ENCODE measurements at places on chromosomes 1 and 21. TPM values are rescaled to one million over a fixed set of nuclear protein-coding genes. Genes with fewer than 3 reads are reported as not detected.

DNA sequence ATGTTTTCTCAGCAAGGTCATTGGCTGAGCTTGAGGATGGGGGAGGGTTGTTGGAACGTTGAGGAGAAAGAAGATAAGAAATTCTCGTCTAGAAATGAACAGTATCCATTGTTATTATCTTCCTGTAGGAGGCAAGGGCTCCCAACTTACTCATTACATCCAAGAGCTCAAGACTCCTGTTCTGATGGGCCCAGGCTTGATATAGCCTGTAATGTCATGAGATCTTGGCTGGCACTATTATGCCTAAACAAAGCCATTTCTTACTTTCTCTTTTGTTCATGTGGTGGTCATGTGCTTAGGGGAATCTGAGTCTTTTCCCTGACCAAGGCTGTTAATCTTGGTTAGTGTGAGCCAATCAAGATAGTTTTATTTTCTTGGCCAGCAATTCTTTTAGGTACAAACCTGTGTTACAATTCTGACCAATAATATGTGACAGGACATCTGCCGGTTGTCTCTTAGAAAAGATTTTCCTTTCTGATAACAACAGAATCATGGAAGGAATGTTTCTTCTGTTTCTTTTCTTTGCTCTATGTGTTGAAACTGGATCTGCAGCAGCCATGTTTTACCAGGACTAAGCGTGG lies 15.2 kb upstream of the IGSF3 start:
- no peak overlapping the region for H3K4me3 ChIP-seq
- H3K27ac ChIP-seq: no peak overlapping the region
- DNase-seq: no peak
- peaks cover 26% of the 10 kb centered on the region for H3K4me1 ChIP-seq

DNA sequence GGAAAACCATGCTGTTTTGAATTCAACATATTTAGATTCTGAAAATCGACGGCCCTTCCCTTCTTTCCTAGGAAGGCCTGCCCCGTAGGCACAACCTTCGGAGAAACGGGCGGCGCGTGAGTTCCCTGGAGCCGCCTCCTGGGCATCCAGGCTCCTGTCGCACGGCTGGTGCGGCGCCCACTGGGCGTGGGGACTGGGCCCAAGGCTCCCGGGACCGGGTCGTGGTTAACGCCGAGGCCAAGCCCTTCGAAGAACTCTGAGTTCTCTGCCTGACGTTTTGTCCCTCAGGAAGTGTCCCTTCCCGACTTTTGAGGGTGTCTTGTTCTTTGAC lies 19.2 kb upstream of the TBX15 start:
- H3K36me3 ChIP-seq: peaks cover 3% of the 10 kb centered on the region
- peaks cover 97% of the 10 kb centered on the region for H3K27me3 ChIP-seq
- H3K4me1 ChIP-seq: peaks cover 16% of the 10 kb centered on the region
- no peak overlapping the region for H3K27ac ChIP-seq

GRCh38 chr1:22398656-22399420 lies 52.8 kb upstream of the ZBTB40 start:
- no peak overlapping the region for H3K27ac ChIP-seq
- peaks cover 30% of the 10 kb centered on the region for H3K27me3 ChIP-seq
- H3K4me1 ChIP-seq: no peaks in the 10 kb centered on the region
- DNase-seq: no peak
- H3K36me3 ChIP-seq: no peaks in the 10 kb centered on the region
- H3K4me3 ChIP-seq: no peak overlapping the region

GRCh38 chr1:36304970-36305914 lies 926 bp upstream of the SH3D21 start:
- H3K36me3 ChIP-seq: peaks cover 20% of the 10 kb centered on the region
- DNase-seq: no peak
- H3K4me1 ChIP-seq: peaks cover 19% of the 10 kb centered on the region
- peak overlapping the region; percentile 67 for H3K4me3 ChIP-seq

DNA sequence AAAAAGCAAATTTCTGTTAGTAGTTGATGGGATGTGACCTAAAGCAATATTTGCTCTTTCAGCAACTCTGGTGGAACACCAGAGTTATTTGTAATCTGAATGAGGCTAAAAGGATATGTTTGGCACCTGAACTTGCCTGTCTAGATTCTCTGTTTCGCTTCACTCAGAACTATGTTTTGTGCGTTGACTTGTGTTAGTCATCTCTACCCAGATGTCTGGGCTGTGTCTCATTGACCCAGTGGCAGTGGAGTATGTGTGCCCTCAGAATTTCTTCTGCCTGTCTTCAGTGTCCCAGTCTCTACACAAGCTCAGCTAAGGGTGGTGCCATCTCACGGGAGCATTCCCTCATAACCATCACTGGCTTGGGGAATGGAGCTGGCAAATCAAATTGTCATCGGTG lies 13.9 kb downstream of the KCNK1 start:
- DNase-seq: no peak
- H3K27me3 ChIP-seq: peaks cover 23% of the 10 kb centered on the region
- H3K36me3 ChIP-seq: no peaks in the 10 kb centered on the region

- DNase-seq: no peak
- no peak overlapping the region for H3K27ac ChIP-seq
- no peaks in the 10 kb centered on the region for H3K27me3 ChIP-seq
- no peaks in the 10 kb centered on the region for H3K36me3 ChIP-seq
Measured at GRCh38 chr1:203480525-203481084, 5.0 kb downstream of the PRELP start.

- no peak overlapping the region for H3K4me3 ChIP-seq
- no peaks in the 10 kb centered on the region for H3K27me3 ChIP-seq
- H3K36me3 ChIP-seq: peaks cover 2% of the 10 kb centered on the region
- H3K4me1 ChIP-seq: peaks cover 42% of the 10 kb centered on the region
Measured at GRCh38 chr1:174005032-174005431, 17.1 kb downstream of the RC3H1 start.

- no peak for DNase-seq
- H3K27ac ChIP-seq: no peak overlapping the region
- peaks cover 93% of the 10 kb centered on the region for H3K27me3 ChIP-seq
- H3K36me3 ChIP-seq: no peaks in the 10 kb centered on the region
- H3K4me3 ChIP-seq: peak overlapping the region; percentile 60
Measured at GRCh38 chr1:61055110-61055614, 27.2 kb upstream of the NFIA start.

DNA sequence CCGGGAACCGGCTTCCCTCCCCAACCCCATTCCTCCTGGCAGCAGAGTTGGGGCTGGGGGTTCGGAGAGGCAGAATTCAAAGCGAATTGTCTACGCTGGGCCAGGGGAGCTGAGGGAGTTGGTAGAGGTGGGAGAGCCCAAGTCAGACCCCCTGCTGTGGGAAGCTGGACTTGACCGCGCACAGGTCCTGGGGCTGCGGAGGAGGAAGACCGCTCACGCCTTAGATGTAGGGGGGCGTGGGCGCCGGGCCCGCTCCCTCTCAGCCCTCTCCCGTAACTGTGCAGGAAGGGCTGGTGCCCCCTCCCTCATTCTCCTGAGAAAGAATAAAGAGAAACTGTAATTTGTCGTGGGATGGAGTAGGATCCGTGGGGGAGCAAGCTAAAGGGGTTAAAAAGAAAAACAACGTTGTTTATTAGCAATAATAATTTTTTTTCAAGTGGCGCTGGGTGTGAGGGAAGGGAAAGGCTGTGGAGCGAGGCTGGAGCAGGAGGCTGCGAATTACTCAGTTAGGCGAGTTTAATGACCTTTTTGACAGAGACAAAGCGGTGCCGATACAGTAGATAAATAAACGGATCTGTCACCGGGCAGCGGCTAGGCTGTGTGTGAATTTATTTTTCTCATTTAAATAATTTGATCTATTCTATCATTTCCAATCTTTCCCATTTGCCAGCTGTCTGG lies 838 bp upstream of the GRIK3 start:
- no peak for DNase-seq
- H3K36me3 ChIP-seq: no peaks in the 10 kb centered on the region
- no peak overlapping the region for H3K27ac ChIP-seq
- peaks cover 92% of the 10 kb centered on the region for H3K27me3 ChIP-seq
- H3K4me1 ChIP-seq: peaks cover 61% of the 10 kb centered on the region

DNA sequence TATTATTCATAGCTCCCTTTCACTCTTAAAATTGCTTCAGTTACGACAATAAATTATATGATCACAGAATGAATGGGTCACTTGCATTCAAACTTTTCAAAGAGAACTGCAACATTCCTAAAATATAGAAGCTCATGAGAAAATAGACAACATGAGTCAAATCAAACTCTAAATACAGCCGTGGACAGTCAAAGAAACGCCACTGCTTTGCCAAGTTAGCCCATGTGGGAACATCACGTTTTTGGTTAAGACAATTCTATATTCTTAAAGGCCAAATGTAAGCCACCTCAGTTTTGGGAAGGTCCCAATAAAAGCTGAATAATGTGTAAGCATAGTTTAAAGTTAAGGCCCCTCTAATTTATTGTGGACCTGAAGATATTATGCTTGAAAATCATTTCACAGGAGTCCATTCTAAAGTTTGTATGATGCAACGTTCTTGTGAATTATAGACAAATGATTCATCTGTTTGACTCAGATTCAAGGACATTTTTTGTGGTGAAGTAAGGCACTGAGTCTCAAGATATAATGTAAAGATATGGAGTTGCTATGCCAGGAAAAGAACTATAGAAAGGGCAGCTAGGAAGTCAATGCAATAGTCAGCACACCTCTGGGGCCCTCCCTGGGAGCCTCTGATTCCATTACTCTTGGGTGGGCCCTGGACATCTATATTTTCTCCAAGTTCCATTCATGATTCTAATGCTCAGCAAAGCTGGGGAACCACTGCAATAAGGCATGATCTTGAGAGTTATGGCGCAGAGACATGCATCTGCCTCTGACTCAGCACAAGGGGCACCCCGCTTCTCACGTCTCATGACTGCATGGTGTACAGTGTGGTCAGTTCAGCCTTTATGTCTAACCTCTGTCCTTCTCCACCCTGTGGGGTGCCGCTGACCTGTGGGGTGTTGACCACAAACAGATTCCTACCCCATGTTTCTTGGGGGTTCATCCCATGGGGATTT lies 33.9 kb downstream of the ETS2 start:
- no peak for DNase-seq
- H3K27me3 ChIP-seq: no peaks in the 10 kb centered on the region
- H3K4me1 ChIP-seq: no peaks in the 10 kb centered on the region

DNA sequence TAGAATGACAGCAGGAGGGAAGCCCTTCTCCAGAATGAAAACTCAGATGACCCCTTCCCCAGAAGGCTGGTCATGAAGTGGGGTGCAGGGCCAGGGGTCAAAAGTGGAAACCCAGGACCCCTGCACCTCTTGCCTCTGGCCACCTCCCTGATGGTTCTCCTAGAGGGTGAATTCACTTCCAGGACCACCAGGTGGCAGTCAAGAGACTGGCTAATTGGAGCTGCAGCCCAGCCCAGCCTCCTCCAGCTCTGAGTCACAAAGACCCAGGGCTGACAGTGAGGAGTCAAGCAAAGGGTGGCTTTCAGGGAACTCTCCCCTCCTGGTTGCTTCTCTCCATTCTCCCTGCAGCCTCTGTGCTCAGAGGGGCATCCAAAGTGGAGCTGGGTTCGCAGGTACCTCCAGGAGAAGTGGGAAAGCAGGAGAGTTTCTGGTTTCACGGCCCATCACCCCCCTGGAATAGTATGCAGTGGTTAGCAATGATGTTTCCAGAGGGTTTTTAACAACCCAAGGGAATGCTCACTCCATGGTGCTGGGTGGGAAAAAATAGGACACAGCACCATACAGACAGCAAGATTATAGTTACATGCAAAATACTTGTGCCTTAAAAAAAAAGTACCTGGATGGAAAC lies 6.1 kb upstream of the EPHB2 start:
- H3K36me3 ChIP-seq: no peaks in the 10 kb centered on the region
- H3K4me1 ChIP-seq: peaks cover 18% of the 10 kb centered on the region
- peak overlapping the region; percentile 69 for H3K4me3 ChIP-seq

GRCh38 chr21:37139902-37140301 lies 66.8 kb downstream of the TTC3 start:
- DNase-seq: no peak
- no peak overlapping the region for H3K4me3 ChIP-seq
- no peak overlapping the region for H3K27ac ChIP-seq
- peaks cover 53% of the 10 kb centered on the region for H3K36me3 ChIP-seq

DNA sequence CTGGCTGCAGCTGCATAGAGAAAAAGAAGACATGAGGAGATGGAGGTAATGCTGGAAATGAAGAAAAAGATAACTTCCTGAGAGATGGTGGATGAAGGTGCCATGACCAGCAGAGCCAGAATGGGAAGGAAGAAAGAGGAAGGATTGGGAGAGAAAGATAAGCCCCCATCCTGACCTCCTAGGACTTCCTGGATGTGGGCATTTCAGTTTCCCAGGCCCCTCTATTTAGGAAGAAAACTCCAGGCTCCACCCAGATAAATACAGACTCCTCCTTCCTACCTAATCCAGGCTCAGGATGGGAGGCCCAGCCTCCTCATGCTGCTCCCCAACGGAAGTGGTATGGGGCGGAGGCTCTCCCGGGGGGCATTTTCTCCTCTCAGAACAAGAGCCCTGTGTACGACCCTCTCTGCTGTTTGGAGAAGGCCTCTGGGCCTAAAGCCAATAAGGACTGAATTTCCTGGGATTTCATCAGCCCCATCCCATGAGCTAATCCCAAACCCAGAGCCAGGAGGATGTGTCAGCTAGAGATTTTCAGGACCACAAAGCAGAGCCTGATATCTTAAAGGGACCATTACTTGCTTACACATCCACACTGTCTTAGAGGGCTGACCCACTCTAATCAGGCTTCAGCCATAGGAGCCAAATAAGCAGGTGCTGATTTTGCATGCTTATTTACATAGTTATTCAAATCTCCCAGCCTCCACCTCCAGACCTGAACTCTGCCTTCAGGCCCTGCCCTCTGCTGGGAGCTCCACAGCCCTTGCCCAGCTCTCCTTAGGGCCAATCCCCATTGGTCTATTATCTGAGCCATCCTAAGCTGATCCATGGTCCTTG lies 5.1 kb upstream of the ARHGEF2 start:
- DNase-seq: peak; percentile 22
- no peaks in the 10 kb centered on the region for H3K36me3 ChIP-seq
- peaks cover 54% of the 10 kb centered on the region for H3K4me1 ChIP-seq
- peak overlapping the region; percentile 94 for H3K27ac ChIP-seq

- peaks cover 4% of the 10 kb centered on the region for H3K36me3 ChIP-seq
- DNase-seq: peak; percentile 66
- no peak within 1 kb of the TSS for H3K27ac ChIP-seq
- H3K4me1 ChIP-seq: peaks cover 30% of the 10 kb centered on the region
- peaks cover 85% of the 10 kb centered on the region for H3K27me3 ChIP-seq
Measured at GRCh38 chr1:110674337-110675059, at the start of gene KCNA3. TSS of gene KCNA3 (minus strand) at chr1:110674940. CDS start at chr1:110674809, 131 bp downstream.

DNA sequence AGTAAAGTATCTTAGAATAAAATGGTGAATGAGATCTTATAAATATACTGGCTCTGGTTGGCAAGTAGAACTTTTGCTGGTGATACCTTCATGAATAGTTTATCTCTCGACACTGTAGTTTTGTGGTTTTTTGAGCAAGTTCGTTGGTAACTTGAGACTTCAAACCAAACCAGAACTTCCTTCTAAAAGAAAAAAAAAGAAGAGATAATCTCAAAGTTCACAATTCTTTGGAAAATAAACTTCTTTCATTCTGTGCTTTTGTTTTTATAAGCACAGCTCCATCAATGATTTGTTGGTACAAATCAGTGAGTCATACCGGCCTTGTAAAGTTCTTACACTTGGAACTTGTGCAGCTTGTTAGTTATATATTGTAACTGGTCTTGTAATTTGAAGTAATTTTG lies 2.3 kb downstream of the HIPK1 start:
- no peak for DNase-seq
- H3K4me3 ChIP-seq: peak overlapping the region; percentile 96
- no peak overlapping the region for H3K27ac ChIP-seq
- H3K27me3 ChIP-seq: peaks cover 3% of the 10 kb centered on the region
- peaks cover 48% of the 10 kb centered on the region for H3K4me1 ChIP-seq

Gene GOLT1A
- total RNA-seq: not detected

Gene MTMR11
- total RNA-seq: 4.5 TPM

Gene NUP133
- 66.1 TPM for total RNA-seq

Gene OR2AK2
- not detected for total RNA-seq

Gene KRTAP13-2
- not detected for total RNA-seq

Gene IRF6
- not detected for total RNA-seq

Gene SLFNL1
- total RNA-seq: 0.37 TPM

Gene CHIA
- total RNA-seq: not detected

Gene MMP23B
- 1.7 TPM for total RNA-seq
